Stimulated activated CD8-positive, alpha-beta memory T cell treated with anti-CD3 and anti-CD28 coated beads, Interleukin-4, amount 100 ng/mL, for 24 hours (primary cell): ENCODE measurements at places on chromosomes 2 and 18.

DNA sequence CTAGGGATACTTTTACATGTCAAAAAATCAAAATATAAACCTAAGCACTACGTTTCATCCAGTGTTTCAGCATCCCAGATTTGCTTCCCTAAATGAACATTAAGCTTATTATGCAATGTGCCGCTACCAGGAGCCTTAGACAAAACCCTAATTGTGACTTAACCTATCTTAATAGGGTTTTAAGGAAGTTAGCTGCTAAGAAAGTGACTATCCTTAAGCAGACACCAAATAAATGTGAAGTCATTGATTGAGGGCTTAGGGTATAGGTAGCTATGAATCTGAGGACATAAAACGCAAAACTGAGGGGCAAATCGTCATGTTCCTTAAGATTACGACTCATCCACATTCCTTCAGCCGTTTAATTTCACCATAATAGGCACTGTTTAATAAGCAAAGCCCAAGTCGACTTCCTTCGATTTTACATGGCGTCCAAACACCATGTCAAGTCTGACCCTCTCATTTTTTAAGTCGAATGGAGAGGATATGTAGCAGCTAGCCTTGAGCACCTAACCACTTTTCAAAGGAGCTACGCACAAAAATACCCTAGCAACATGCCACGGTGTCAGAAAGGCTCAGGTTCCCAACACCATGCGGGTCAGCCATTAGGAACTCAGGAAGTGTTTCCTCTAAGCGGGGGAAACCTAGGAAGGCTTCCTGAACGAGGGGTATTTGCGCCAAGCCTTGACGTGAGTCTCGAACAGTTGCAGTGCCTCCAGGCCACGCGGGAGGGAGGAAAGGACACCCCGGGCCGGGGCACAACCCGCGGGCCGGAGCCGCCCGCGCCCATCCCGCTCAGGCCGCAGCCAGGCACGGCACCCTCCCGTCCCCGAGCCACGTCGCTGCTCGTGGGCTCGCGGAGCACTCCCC, 1.0 kb downstream of the HDLBP start:
- no peak for DNase-seq

DNA sequence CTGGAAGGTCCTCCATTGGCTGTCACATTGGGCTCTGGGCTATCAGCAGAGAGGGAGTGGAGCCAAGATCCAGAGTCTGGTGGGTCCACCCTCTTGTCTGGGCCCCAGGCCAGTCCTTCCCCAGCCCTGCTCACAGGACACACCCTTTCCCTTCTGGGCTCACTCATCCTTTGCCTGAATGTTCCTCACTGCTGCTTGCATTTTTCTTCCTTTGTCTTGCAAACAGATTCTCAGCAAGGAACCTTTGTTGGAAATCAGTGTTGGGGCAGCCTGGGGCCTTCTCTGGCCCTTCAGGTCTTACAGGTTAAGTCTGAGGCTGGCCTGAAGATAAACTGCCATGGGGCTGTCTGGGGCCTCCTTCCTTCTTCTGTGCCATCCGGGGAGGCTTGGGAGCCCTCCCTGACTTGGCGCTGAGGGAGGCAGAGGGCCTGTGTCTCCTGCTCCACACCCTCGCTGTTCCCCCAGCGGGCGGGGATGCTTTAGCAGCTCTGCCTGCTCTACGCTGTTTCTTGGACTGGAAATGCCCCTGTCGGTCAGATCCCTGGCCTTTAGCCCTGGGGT, 11.5 kb upstream of the CELF4 start:
- no peak for DNase-seq

DNA sequence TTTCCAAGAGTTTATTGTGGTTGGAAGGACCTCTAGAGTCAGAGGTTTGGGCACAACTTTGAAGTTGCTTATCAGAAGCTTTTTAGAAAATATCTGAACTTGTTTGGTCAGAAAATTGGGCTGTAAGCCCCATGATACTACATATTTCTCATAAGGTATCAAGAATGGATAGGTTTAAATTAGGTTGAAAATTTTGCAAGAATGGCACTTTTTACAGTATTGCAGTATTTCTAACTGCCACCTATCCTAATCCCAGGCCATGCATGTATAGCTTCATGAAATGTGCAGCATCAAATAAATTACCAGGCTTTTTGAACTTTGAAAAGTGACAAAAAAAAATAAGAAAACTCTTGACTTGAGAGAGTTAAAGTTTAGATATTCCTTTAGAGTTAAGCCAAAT, 367.2 kb downstream of the FIGN start:
- DNase-seq: no peak

DNA sequence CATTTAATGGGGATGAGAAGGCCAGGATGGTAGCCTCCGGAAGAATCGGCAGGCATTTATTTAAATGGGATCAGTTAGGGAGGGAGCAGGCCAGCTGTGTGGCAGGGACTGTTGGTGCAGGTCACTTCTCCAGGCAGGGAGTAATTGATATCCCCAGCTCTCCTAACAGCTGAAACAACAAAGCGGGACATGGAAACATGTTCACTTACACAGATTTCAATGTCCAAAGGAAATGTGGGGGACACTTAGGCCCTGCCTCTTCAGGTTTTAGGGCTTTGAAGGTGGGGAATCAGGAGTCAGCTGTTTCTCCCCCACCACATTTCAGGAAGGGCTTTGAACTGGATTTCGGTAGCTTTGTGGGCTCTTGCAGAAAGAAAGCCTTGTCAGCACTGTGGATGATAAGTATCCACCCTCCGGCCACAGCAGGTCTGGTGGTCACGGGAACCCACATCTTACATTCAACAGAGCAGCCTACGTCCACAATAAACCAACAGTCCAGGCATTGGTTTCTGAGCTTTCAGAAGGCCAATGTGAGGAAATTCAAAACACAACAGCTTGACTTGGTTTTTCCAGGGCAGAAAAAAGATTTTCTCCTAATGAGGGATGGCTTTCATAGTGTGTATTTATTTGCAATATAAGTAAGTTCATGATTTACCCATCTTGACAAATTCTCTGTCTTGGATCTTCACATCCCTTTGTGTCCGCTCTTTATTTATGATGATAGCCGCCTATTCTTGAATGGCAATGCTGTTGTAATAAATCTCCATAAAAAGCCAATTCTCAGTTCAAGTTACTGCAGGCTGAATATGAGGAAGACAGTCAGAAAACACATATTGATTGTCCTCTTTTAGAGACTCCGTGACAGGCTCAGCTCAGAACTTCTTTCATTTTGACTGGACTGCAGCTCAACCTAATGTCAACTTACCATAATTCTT, 96.6 kb upstream of the NRP2 start:
- DNase-seq: no peak

DNA sequence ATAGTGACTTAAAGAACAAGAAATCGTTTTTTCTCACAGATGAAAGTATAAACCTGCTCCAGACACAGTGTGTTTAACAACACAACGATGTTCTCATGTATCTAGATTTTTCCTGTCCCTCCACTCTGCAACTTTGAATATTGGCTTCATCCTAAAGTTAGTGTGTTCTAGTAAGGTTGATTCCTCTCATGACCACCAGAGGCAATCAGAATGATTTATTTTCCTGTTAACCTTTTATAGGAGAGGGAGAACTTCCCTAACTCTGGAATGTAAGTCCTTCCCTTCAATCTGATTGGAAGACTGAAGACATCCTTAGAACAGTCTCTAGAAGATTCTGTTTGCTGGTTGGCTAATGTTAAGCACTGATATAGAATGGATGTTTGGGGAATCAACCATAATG, 41.0 kb upstream of the TAF4B start:
- DNase-seq: no peak

DNA sequence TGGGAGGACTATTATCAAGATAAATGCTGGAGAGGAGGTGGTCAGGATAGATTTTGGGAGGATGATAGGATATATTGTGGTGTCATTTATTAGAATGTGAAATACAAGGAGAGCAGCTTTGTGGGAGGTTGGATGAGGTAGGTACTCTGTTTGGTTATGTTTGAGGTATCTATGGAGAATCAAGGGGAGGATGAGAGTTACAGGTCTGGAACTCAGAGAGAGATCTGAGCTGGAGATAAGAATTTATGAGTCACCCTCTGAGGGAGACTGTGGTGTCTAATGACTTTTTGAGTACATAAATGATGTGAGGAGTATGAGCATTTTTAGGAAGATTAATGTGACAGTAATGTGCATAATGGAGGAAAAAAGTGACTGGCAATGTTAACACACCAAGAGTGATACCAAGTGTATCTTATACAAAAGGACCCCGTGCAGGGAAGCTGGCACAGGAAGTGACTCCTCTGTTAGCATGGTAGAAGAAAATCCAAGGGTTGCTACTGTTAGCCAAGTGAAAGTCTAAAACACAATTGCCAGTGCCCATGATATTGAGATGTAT, 48.2 kb downstream of the CRIM1 start:
- no peak for DNase-seq

DNA sequence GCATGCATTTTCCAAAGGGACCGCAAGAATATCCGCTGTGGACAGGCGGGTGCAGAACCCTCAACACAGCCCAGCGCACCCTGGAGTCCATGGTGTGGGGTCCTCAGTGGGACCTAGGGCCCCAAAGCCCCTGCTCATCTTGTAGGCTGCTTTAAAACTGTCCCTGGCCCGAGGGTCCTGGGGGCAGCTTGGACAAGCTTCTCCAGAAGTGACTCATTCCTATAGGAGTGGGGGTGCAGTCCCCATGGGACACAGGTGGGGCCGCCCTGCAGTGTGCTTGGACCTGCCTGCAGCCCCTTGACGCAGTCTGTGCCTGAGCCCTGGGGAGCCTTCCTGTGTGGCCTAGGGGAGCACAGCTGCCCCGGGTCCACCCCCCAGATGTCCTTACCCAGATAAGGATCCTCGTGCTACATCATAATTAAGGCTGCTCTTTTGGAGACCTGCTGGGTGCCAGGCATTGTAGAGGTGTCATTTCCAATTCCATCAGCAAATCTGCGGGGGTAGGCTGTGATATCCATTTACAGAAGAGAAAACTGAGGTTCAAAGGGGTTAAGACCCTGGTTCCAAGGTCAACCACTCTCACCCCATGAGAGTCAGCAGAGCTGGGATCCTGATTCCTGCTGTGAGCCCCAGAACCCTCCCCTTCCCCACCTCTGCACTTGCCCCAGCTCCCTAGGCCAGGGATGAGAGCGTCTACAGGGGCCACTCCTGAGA, 1.7 kb upstream of the HS6ST1 start:
- DNase-seq: no peak

DNA sequence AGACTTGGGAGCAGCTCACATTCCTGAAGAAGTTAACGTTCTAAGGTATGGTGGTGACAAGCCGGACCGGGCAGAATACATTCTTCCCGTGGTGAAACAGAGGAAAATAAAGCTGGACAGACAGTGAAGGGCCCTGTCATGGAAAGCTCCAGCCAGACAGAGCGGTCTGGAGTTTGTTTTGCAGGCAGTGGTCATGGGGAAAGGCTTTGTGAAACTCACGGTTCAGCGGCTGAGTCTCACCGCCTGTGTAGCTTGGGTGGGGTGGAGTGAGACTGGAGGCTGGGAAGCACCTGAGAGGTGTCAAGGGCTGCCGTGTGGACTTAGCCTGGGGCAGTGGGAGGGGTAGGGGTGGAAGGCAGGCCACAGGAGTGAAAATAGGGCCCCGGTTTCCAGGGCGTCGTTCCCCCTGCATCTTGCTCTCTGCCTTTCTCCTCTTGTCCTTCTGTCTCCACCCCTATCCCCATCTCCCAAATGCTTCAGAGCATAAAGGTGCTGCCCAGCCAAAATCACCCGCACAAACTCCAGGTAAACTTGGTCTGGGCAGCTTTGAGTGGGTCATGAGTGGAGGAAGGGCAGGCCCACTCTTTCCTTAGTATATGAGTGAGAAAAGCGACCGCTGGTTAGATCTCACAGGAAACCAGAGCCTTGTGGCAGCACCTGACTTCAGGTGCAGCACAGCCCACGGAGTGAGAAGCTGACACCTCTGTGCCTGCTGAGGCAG, 11.4 kb upstream of the SLC20A1 start:
- no peak for DNase-seq

DNA sequence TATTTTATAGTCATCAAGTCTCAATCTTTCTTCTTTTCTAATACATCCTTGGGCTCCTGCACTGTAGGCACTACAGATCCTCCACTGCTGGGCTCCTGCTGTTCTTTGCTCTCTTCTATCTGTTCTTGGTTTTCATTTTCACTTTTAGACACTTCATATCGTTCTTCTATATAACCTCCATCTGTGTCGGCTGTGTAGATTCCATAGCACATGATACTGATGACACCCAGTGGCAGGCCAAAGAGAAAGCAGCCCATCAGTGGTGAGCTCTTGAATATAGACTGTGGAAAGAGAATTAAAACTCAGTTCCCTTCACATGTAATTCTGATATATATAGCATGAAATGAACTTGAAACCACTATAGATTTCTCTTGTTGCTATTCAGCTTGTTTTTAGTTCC, 38.0 kb downstream of the TMX3 start:
- DNase-seq: no peak

GRCh38 chr18:59690996-59691395, 6.2 kb downstream of the CCBE1 start:
- no peak for DNase-seq

DNA sequence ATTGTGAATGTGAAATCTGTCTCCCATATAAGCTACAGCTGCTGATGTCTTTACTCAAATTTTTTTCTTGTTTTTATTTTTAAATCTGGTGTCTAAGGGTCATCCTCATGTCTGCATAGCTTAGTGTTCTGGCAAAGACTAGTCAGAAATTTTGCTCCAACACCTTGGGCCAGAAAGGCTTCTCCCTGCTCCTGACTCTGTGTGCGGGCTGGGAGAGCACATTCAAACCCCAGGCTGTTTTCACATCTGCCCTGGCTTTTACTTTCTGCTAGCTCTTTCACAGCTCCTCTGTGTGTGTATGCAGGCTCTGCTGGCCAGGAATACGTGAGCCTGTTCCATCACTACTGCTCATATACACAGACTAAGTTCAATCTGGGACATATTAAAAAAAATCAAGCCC, 102.9 kb upstream of the RIOK3 start:
- no peak for DNase-seq

DNA sequence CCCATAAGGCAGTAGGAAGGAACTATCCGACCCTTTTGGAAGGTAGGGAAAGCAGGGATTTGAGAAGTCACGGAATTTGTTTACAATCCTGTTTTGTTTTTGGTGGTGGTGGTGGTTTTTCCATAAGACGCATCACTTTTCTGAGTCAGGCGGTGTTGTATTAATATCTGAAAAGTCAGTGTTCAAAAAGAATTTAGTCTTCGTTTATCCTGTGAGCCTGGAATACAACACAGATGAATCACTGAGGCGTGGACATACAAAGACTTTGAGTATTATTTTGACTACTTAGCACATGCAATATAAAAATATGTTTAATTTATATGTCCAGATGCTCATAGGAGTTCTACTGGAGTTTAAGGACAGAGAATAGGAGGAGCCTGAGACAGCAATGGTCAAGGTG, 785 bp downstream of the ZNF892 start:
- no peak for DNase-seq

GRCh38 chr2:234060236-234060635, 9.7 kb downstream of the SPP2 start:
- DNase-seq: no peak

- DNase-seq: no peak
Measured at GRCh38 chr2:47354848-47355204, 48.1 kb upstream of the MSH2 start.
